ENCODE measurements at places on chromosomes 6 and 20. TPM values are rescaled to one million over a fixed set of nuclear protein-coding genes. Genes with fewer than 3 reads are reported as not detected.

The EPPIN gene
- total RNA-seq = not detected

The COX4I2 gene
- 1.9 TPM for total RNA-seq

- DNase-seq = no peak
Observed at GRCh38 chr6:76984572-76984971, 478.7 kb downstream of the HTR1B start.

The REV3L gene
- total RNA-seq = 106 TPM

- DNase-seq = peak; percentile 42
Observed at GRCh38 chr20:47454298-47455132, 47.2 kb upstream of the NCOA3 start.

DNA sequence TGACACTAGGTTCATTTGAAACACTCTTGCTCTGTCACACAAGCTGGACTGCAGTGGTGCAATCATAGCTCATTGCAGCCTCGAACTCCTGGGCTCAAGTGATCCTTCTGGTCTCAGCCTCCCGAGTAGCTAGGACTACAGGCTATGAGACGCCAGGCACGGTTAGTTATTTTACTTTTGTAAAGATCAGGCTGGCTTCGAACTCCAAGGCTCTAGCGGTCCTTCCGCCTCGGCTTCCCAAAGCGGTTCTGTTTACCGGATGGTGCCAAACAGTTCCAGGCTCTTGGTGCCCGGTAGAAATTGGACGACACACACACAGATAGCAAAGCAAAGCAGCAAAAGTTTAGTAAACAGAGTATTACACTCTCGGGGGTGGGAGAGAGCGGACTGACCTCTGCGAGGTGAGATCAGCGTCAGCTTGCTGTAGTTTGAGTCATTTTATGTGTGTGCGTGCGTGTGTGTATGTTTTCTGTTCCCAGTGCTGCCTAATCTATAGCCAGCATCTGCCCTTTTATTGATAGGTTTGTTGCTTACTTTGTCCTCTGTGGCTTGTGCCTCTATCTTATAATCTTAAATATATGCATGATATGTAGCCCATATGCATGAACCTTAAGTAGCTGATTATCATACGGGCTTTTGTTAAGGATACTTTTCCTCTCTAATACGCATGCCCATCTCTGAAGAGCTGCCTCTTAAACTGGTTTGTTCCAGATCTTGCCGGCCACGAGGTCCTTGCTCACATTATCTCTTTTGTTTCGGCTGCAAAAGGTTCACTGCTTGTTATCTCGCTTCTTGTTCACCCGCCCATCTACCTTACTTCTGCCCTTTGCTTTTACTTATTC is 75.2 kb downstream of the OR2B2 start:
- no peak for DNase-seq

DNA sequence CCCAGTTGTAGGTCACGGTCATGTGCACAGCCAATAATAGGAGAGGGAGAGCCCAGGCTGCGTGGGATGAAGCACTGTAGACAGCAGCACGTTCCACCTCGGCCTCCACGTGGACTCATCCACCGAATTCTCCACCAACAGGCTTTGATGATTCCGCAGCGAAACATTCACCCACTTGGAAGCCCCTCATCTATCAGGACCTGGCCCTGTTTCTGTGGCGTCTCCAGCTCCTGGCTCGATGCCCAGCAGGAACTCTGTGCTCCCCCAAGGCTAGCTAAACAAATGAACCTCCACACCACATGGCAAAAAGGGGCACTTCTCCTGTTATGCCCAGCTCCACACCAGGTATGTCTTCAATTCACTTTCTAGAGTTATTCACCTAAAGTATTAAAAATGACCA is 237.9 kb upstream of the PDE10A start:
- no peak for DNase-seq

The C6orf58 gene
- not detected for total RNA-seq

DNA sequence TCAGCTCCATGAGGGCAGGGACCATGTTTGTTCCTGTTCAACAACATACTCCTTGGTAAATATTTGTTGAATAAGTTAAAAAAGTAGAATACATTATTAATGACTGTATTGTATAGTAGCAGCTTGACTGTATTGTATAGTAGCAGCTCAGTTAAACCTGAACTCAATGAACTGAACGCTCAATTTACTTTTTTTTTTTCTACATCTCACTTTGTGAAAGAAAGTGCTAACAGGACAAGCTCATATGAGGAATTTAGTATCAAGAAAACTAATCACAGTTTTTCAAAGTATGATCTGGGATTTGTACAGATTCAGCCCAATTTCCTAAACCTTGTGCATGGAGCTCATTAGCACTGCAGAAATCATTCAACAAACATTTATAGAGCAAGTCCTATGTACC is 38.8 kb upstream of the NR2E1 start:
- no peak for DNase-seq

GRCh38 chr6:116648156-116648555 is 20.4 kb downstream of the ZUP1 start:
- DNase-seq = no peak

DNA sequence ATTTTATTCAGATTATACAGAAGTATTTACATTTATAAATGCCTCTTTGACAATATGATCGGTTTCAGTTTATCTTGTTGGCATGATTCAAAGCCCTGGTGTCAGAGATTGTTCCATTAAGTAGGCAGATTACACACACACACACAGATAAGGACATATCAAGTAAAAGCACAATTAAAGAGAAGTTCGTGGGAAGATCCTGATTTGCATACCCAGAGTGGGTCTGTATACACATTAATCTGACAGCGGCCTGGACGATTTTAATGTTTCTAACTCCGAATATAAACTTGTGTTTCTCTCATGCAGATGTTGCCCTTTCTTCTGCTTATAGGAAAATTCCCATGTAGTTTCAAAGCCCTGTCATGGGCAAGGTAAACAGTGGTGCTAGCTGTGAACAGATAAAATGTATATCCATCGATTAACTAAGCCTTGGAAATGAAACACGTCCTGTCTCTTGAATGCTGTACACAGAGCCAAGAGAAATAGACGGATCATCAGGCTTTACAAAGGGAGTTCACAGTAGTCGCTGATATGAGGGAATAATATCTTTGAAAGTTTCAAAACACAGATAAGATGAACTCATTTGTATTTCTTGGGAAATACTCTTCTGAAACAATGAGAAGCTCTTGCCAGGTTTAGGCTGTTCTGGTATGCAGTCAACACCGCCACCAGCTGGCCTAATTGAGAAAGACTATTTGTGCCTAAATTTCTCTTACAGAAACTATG is 108.2 kb upstream of the GMDS start:
- no peak for DNase-seq

GRCh38 chr20:50686821-50687220 is 4.5 kb downstream of the RIPOR3 start:
- DNase-seq = no peak

GRCh38 chr6:104640150-104640700 is 219.5 kb downstream of the HACE1 start:
- DNase-seq = no peak

GRCh38 chr6:56691814-56692213 is 49.1 kb upstream of the DST start:
- DNase-seq = no peak

- DNase-seq = no peak
Observed at GRCh38 chr6:109339906-109340678, 42.2 kb downstream of the CD164 start.

DNA sequence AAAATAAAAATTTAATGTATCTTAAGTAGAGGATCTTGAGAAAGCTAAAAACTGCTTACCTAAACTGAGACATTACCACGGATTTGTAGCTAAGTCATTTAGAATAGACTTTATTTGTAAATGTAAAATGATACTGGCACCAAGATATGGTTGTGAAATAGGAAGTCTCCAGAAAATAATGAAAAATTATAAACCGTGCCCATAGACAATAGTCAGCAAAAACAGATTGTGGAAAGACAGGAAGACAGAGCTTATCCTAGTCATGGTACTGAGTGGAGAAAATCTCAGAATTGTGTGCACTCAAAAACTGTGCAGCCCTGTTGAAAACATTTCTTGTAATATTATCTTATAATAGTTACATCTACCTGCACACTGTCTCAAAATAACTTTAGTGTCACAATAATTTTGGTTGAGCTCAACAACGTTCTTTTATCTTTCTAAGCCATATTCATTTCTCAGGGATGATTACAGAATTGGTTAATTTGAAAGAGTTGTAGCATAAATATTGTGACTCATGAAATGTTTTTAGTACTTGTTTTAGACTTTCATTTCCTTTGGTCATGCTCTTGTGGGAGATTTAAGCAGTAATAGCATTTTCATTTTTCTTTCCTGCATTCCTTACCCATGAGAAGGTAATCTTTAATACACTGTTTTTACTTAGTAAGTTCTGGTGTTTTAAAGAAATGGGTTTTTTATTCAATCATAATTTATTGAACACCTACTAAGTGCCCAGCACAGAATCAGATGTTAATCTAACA is 174.5 kb downstream of the SOX4 start:
- DNase-seq = no peak

GRCh38 chr6:30682143-30683117 is 4.0 kb downstream of the PPP1R18 start:
- DNase-seq = peak; percentile 90

GRCh38 chr20:58021481-58021880 is 207.0 kb downstream of the ANKRD60 start:
- peak; percentile 85 for DNase-seq

DNA sequence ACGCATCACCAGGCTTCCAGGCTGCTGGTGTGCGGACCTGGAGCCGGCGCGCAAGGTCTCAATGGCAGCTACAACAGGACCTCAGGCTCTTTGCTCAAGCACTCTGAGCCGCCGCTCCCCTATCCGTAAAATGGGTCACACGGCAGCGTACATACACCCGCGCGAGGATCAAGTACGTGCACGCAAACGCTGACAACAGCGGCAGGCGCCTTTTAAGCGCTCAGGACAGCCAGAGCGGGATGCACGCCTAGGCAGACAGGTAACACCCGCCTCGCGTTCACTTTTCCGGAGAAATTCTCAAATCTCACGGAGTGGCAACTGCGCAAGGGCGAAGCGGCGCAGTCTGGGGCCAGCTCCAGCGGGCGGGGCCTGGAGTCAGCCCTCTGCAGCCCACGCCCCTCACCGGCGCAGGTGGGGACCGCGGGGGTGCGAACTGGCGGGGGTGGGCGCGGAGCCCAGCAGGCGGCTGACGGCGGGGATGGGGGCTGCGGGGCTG is 535 bp downstream of the EXOC2 start:
- DNase-seq = peak; percentile 91

- no peak for DNase-seq
Observed at GRCh38 chr20:38043512-38044300, 10.2 kb downstream of the RPRD1B start.

The SUMO4 gene
- total RNA-seq = 1.9 TPM

- DNase-seq = peak; percentile 75
Observed at GRCh38 chr6:139323511-139324300, 31.9 kb upstream of the TXLNB start.

The GNAS-AS1 gene
- 0.69 TPM for total RNA-seq
